NCI-H187 treated with DMSO at 0.1 percent for 48 hours (cell line): ENCODE measurements at places on chromosomes 12 and 14.

DNA sequence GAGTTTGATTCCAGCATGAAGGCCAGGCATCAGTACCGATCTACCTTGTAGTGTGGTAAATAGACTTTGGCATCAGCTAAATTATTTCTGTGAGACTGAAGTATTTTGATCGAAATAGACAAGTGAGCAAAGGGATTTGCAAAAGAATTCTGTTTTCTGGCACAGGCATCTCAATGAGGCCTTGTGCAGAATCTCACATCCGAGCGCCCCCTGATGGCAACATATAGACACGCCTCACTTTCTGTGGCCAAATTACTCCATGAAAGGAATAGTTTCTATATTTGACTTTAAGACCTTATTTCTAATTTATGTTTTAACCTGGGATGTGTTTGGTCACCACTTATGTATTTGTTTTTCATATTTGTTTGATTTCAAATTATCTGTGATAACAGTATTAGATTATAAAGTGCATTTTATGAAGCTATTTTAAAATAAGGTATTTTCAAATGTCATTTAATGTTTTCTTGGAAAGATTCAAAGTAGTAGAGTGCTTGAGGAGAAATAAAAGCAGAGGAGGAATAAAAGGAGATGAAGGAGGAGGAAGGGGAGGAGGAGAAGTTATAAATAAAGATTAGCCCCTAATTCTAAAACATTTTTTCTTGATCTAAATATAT is 731.9 kb downstream of the NRXN3 start:
- DNase-seq, result no peak

- no peak for DNase-seq
Observed at GRCh38 chr14:47543459-47543858, 131.9 kb downstream of the MDGA2 start.

DNA sequence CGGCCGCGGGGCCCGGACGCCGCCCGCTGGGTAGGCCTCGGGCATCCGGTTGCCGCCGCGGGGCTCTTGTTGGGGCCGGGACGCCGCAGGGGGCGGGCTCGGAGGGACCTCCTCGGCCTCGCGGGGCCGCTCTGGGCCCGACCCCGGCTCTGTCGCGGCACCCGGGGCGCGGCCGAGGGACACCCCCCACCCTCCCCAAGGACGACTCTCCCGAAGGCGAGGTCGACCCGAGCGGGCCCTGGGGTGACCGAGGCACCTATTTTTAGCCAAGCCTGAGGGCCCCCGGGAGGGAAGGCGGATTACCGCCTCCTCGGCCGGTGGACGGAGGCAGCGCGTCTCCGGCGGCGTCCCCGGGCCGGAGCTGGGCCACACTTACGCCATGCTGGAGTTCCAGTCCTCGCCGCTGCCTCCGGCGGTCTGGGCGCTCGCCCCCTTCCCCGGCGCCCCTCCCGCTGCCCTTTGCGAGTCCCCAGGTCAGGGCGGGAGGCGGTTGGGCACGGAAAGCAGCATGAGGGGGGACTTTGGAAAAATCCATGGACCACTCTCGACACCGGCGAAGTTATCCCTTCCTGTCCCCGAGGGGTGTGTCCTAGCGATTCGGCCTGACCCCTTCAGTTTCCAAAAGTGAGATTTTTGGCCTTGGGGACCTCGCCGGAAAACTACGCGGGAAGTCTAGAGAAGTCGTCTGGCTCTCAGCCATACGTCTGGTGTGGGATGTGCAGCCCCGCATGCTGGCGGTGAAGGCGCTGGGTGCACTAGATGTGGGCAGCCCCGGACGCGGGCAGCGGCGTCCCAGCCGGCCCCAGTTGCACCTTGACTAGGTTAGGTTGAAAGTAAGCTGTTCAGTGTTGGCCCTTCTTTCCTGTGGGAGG is 699 bp downstream of the KTN1 start:
- DNase-seq, result no peak

GRCh38 chr12:54378796-54379397 is 5.6 kb downstream of the ZNF385A start:
- no peak for DNase-seq
